Umbilical cord (tissue), 2 donors: ENCODE measurements at places on chromosomes 3 and 15. TPM values are rescaled to one million over a fixed set of nuclear protein-coding genes. Genes with fewer than 3 reads are reported as not detected.

- peak; percentile 73 for DNase-seq
Measured at GRCh38 chr3:118882353-118882947, 152.2 kb downstream of the IGSF11 start.

DNA sequence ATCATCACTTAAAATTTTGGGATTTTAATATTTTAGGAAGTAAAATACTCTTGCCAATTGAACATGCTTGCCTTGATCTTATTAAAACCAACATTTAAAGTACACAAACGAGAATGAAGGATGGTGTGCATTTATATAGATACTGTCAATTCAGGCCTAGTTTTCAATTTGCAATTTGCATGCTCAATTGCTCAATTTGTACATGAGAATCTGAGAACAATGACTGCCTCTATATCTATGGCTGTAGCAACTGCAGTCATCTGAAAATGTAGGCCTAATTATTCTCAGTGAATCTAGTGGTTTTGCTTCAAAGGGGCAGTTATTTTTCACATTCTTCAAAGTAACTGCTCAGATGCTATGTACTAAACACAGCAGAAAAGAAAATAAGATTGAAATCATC, 18.8 kb downstream of the ZBBX start:
- no peak for DNase-seq

DNA sequence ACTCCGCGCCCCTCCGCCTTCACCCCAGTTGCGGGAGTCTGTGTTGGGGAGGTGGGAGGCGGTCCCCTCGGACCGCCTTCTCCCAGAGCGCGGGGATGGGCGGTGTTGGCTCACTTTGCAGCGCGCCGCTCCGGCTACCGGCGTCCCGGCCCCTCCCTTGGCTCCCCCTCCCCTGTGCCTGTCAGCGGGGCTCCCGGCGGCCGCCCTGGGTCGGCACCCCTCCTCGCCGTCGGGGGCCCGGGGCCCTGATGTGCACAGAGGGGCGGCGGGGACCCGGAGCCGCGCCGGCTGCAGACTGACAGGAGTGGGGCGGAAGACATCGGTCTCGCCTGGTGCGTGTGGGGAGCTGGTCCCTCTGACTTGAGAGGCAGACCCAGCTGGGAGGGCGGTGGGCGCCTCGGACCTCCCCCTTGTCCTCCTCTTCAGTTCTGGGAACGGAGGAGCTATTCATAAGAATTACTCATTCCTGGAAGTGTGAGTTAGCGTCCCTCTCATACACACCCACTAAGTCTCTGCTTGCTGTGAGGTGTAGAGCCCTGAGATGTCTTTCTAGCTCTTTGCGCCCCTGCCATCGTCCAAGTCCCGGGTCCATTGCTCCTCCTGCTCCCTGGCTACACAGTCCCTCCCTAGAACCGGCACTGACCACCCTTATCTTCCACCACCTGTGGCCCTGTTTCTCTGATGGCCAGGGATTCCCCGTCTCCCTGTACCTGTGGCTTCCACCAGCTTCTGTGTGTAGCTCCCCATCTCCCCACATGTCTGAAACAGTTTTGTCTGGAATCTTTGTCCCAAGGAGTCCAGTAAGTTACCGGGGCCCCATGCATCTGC, 42.3 kb upstream of the ROPN1 start:
- no peak for DNase-seq

DNA sequence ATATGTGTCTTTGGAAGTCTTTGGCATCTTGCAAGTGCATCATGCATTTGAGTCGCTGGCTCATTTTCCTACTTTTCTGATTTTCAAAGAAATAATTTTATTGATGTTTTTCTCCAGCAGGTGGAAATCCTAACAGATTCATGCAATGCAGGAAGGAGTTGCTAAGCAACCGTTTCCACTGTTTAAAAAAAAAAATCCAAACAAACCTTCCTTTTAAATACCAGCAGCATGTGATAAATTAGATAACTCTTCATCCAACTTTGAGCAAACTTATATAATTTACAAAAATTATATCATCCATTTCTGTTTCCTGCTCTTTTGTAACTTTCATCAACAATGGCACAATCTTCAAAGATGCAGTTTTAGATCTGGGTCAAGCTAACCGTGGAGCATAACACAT, 364.1 kb downstream of the MFSD1 start:
- DNase-seq, result no peak

GRCh38 chr3:35639254-35640186, at the start of gene ARPP21:
ARPP21 (plus strand) TSS chr3:35639525; CDS start chr3:35681752, 42,227 bp downstream.
- peak; percentile 17 for DNase-seq

GRCh38 chr3:170467571-170468147, 49.0 kb downstream of the CLDN11 start:
- no peak for DNase-seq

DNA sequence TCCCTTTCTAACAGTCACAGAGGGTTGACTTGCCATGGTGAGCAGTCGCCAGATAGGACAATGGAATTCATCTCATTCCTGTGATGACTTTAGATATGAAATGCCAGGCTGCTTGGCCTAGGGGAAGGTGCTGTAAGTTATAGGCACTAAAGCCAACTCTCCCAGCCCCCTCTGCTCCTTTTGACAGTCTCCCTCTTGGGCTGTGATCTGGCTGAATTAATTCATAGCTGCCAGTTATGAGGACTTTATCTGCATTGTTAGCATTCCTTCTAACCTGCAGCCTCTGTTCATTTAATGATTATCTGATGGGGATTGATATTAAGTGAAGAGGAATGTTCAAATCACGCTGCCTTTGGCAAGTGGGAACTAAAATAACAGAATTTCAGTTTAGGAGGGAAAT, 427.1 kb upstream of the RASGRP1 start:
- DNase-seq, result no peak

- DNase-seq, result no peak
Measured at GRCh38 chr15:59260090-59260489, 53.4 kb downstream of the LDHAL6B start.

DNA sequence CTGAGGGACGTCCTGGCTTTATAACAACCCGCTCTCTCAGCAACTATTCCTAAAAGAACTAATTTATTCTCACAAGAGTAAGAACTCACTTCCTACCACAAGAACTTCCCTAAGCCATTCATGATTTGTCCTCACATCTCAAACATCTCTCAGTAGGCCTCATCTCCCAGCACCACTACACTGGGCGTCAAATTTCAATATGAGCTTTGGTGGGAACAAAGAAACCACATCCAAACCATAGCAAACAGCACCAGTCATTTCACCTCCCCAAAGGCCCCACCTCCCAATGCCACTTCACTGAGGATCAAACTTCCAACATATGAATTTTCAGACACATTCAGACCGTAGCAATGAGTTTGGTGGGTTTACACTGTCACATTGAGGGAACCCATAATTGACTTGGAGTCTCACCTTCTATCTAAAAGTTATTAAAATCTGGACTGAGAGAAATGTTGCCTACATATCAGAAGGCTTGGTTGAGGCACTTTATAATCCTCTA, 116.4 kb upstream of the AGBL1 start:
- DNase-seq, result no peak

DNA sequence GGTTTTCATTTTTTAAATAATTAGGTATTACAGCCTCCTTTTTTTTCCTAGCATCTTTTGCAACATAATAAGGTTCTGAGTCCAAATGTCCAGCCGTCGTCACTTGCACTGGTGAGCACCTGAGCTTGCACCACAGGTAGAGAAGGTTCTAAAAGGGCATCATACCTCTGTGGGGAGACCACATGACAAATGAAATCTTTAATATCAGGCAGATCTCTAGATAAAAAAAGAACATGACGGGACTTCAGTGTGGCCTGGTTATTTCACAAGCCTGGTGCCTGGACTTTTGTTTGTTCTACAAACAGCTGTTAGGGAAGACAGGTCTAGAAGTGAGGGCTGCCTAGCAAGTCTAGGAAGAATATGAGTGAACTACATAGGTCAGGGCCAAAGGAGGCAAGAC, 3.6 kb downstream of the ZBED2 start:
- DNase-seq, result no peak

The RHOV gene
- total RNA-seq, result 3.6 TPM

The MNS1 gene
- 3.9 TPM for total RNA-seq

The TRIM71 gene
- 4.8 TPM for total RNA-seq

The CASR gene
- 1.4 TPM for total RNA-seq

The CFAP92 gene
- 2.2 TPM for total RNA-seq

The SPINT1 gene
- 16.6 TPM for total RNA-seq
